Right renal pelvis (tissue), 4 donors: ENCODE measurements at places on chromosomes 2 and 18.

GRCh38 chr2:189336276-189336975, 104.8 kb upstream of the WDR75 start:
- DNase-seq = no peak

GRCh38 chr2:233807215-233807865, 29.2 kb downstream of the MROH2A start:
- DNase-seq = no peak

GRCh38 chr18:58893388-58894099, 28.9 kb downstream of the ZNF532 start:
- no peak for DNase-seq

- DNase-seq = no peak
Measured at GRCh38 chr18:24293254-24293653, 104.4 kb downstream of the OSBPL1A start.

DNA sequence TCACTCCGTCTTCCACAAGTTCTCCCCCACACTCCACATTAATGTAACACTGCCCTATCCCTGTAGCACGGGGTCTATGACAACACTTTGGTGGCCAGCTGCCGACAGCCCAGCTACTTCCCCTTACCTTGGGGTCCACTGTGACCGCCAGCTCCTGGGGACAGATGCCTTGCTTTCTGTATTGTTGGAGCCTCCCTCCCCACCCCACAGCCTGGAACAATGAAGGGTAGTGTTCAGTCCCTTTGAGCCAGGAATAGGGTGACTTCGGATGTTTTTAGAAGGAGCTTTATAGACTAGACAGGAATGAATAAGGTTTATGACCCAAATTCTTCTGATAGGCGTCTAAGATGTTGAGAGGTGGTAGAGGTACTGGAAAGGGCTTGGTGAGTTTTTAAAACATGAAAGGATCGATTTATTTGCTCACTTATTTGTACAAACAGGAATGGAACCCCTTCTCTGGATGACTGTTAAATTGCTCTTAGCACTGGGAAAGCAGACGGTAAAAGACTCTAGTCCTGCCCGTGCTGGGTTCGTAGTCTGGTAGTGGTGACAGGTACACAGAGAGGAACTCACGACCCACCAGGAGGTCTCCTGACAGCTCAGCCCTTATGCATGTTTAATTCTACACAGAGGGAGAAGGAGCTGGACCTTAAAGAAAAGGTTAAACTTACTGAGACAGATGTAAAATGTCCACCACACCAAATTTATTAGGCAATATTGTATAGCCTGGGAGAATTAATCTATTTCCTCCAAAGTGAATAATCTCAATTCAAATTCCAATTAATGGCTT, 90.9 kb downstream of the MYCN start:
- no peak for DNase-seq
